Panc1 (cell line): ENCODE measurements at places on chromosomes 16 and 17.
A peak's percentile ranks its signal among the peaks of the same experiment; 100 is the strongest.

GRCh38 chr16:4325253-4325758 is 9.4 kb downstream of the GLIS2 start:
- DNase-seq, result no peak

GRCh38 chr16:54417384-54417783 is 130.8 kb upstream of the IRX3 start:
- DNase-seq, result no peak

DNA sequence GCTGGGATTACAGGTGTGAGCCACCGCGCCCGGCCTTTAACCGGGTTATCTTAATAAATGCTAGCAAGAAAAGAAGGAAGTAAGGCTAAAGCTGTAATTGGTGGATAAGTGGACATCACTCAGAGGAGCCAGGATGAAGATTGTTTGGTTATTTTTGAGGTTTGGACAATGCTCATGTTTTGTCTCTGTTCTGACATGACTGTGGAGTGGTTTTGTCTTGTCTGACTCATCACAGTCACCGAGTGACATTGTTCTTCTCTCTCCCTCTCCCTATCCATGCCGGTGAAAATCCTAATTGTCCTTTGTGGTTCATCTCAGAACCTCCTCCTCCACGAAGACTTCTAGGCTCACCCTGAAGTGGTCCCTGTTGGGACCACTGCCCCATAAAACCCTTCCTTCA is 23.5 kb upstream of the GRIN2A start:
- no peak for DNase-seq

DNA sequence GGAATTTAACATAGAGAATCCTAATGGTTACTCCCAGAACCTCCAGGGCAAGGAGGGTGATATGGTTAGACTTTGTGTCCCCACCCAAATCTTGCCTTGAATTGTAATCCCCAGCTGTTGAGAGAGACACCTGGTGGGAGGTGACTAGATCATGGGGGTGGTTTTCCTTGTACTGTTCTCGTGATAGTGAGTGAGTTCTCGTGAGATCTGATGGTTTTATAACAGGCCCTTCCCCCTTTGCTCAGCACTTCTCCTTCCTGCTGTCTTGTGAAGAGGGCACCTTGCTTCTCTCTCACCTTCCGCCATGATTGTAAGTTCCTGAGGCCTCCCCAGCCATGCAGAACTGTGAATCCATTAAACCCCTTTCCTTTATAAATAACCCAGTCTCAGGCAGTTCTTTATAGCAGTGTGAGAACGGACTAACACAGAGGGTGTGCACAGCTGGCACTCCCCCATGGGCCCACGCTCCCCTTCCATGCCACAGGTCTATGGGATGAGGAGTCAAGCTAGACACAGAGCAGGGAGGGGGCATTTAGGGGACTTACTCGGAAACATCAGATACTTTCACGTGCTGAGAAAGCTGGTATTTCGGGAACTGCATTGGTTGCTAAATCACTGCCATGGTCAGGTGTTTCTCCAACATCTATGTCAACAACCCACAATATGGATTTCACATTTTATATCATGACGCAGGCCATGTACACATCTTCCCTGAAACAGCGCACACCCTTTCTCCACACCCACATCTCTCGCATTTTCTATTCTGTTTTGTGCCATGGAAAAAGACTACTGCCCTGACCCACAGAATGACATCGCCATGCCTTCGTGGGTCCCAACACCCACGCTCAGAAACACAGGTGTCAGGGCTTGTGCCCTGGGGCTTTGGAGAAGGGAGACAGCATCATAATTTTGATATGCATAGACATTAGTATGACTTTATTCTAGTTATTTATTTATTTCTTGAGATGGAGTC is 199.1 kb upstream of the GSE1 start:
- no peak for DNase-seq

GRCh38 chr17:14701886-14702285 is 401.0 kb downstream of the HS3ST3B1 start:
- no peak for DNase-seq

- no peak for DNase-seq
Measured at GRCh38 chr16:53191413-53191812, 136.6 kb downstream of the CHD9 start.

DNA sequence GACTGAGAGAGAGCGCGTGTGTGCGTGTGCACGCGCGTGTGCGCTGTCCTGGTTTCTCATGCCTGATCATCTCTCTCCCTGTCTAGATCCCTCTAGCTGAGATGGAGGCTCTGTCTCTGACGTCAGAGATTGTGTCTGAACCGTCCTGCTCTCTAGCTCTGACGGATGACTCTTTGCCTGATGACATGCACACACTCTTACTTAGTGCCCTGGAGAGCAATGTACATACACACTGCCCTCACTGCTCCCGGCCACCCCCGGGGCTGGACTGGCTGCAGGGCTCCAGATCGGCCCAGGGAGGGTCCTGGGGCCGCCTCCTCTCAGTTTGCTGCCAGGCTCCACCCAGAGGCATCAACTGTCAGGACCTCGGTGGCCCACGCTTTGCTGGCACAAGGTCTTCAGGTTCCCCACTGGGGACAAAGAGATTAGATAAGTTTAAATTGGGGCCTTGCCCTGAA is 13.1 kb upstream of the ABCC3 start:
- no peak for DNase-seq

- peak; percentile 85 for DNase-seq
Measured at GRCh38 chr16:27242868-27243590, 25.5 kb downstream of the NSMCE1 start.

- DNase-seq, result no peak
Measured at GRCh38 chr16:23254338-23254737, 47.8 kb upstream of the SCNN1B start.

DNA sequence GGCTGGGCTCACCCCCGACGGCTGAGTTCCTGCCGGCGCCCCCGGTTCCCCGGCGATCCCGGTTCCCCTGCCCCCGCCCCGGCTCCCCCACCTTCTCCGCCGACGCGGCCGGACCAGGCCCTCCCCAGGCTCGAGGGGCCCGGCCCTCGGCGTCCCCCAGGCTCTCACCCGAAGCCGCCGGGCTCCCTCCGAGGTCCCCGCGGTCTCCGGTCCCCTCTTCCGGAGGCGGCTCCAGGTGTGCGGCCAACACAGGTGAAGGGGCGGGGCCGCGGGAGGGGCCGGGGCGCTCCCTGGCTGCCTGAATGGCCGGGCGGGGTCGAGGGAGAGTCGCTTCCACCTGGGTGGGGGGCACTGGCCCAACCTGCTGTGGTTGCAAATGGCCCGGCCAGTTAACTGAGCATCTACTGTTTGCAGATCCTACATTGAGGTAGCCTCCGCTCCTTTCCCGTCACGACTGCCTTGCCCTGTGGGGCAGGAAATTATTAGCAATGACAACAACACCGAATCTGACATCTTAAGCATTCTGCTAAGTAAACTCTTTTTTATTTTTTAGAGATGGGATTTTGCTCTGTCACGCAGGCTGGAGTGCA is at the start of gene BICDL2:
Gene BICDL2, minus strand, starts transcription at position 219 of the 590 bp plus-strand sequence. CDS start 1,448 bp downstream, outside the sequence.
- no peak for DNase-seq

- DNase-seq, result no peak
Measured at GRCh38 chr17:73706858-73707257, 62.6 kb upstream of the SDK2 start.

DNA sequence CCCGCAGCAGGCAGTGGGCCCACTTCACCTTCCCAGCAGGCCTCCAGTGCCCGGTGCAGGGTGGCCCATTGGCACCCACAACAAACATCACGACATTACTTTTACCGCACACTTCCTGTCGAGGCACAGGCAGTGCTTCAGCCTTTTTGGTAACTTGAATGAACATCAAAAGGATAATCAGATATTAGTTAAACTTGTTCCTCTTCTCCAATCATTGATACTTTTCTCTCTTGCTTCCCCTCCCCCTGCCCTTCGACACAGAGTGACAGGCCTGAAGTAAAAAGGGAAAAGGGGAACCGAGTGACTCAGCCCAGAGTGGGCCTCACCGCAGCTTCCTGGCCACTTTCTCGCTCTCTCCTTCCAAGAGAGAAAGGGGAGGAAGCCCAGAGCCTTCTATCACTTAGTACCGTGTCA is 507.0 kb downstream of the MAF start:
- no peak for DNase-seq

DNA sequence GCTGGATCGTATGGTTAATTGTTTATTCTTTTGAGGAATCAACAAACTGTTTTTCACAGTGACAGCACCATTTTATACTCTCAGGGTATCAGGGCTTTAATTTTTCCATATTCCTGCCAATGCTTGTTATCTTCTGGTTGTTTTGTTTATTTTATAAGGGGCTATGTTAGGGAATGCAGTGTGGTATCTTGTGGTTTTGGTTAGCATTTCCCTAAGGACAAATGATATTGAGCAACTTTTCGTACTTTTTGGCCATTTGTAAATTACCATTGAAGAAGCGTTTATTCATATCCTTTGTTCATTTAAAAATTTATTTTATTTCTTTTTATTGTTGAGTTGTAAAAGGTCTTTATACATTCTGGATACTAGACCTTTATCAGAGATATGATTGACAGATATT is 322.0 kb upstream of the SALL1 start:
- no peak for DNase-seq

GRCh38 chr17:7712111-7712771 is 5.3 kb upstream of the DNAH2 start:
- DNase-seq, result no peak

GRCh38 chr17:53527473-53527872 is 295.3 kb upstream of the KIF2B start:
- DNase-seq, result no peak

- DNase-seq, result no peak
Measured at GRCh38 chr16:30699615-30700099, 686 bp downstream of the SRCAP start.

DNA sequence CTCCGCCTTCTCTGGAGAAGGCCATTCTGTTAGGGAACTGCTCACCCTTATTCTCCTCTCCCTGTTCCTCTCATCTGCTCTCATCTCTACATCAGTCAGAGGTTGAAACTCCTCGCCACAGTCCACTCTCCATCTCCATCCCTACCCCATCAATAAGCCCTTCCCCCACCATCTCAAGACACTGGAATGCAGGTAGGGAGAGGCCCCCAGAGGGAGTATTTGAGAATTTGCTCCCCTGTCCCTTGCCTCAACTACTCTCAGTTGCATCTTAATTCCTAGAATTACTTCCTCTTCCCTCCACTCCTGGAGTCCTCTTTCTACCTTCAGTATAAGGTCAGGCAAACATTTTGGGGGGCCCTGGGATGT is 2.0 kb upstream of the AATF start:
- no peak for DNase-seq

- DNase-seq, result no peak
Measured at GRCh38 chr16:2692948-2693651, 10.8 kb downstream of the KCTD5 start.

DNA sequence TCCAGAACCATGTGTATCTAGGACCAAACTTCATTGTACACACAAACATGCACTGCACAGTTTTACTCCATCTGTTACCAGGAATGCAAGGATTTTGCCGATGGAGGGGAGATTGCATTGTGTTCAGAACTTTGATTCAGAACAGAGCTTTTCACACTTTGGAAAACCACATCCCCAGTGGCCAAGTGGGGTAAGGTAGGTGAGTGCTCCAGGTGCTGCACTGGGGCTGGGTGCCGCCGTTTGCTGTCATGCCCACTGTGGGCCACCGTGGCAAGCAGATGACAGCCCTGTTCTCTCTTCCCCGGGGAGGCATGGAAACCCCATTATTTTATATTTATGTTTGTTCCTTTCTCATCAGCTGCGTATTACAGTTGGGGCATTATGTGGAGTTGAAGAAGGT is 29.3 kb upstream of the JPH3 start:
- DNase-seq, result no peak

DNA sequence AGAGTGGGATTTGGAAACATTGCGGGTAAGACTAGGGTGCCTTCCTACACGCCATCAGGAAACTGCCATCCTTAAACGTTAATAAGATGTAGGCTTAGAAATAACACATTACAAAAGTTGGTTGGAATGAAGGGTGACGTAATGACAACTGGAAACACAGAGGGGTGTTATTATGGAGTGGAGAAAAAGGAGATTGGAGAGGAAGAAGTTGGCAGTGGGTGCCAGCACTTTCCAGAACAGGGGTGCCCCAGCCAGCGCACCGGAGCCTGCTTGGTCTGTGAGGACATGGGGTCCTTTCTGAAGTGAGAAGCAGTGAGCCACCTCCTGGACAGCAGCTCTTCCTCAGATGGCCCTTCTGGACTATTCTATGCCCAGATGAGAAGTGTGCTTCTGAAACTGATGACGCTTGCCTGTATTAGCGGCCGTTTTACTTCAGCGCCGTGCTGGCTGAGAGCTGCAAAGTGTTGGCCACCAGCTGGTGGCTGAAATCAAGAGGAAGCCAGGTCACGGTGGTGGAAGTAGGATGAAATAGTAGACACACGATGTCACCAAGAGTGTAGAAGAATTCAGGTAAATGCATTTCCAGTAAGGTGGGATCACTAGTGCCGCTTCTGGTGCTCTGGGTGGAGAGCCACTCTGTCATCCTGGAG is 244.8 kb downstream of the NTN1 start:
- no peak for DNase-seq

- DNase-seq, result no peak
Measured at GRCh38 chr17:44775838-44776621, 17.2 kb downstream of the ADAM11 start.

GRCh38 chr17:47822785-47823184 is 1.2 kb upstream of the OSBPL7 start:
- no peak for DNase-seq

- no peak for DNase-seq
Measured at GRCh38 chr17:57090560-57091185, 5.6 kb downstream of the AKAP1 start.

GRCh38 chr17:76752006-76752405 is 14.1 kb downstream of the MFSD11 start:
- no peak for DNase-seq

DNA sequence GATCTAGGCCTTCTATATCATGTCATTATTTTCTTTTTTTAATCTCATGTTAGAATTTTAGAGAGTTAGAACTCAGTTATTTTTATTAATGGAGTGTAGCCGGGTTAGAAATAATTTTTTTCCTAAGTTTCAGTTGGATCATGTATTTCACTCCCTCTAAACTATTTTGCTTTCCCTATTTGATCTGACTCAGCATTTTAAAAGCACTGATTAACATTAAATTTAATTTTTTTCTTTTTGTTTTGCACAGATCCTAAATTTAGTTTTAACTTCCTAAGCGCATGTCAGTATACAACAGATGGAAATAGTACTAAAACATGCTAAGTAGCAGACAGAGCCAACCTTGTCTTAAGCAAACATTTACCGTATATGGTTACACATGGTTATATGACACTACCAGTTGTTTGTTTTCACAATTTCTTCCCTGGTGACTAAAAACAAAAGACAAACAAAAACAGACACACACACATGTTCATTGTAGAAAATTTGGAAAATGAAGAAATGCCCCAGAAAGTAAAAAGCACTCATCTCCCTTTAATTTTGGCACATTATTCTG is 33.6 kb upstream of the RAB11FIP4 start:
- DNase-seq, result no peak

GRCh38 chr16:10067406-10067805 is 114.8 kb downstream of the GRIN2A start:
- no peak for DNase-seq

GRCh38 chr17:46869296-46869695 is 17.9 kb downstream of the WNT9B start:
- DNase-seq, result no peak

GRCh38 chr16:30997725-30998711 is 12.4 kb downstream of the STX1B start:
- DNase-seq, result no peak
